ENCODE measurements at places on chromosomes 4 and X.

DNA sequence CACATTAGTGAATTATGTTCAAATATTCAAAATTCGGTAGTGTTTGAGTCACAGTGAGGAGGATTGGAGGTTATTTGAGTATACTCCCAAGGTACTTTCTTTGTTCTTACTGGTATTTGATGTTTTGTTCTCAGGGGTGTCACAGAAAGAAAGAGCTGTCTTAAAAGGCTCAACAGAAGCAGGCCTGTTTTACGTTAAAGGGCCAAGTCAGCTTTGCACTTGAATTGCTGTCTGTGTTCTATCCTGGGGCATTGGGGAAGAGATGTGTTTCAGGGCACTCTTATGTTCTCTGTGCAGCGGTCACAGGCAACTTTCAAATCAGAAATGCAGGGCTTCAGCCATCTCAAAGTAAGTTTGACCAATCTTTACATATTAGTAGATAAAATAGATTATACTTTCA, 1113.1 kb upstream of the LCORL start:
- DNase-seq = no peak

- DNase-seq = peak; percentile 94
Measured at GRCh38 chrX:386768-387575, at the start of gene PPP2R3B. PPP2R3B (minus strand) TSS chrX:386907; CDS start chrX:386691, 216 bp downstream.

DNA sequence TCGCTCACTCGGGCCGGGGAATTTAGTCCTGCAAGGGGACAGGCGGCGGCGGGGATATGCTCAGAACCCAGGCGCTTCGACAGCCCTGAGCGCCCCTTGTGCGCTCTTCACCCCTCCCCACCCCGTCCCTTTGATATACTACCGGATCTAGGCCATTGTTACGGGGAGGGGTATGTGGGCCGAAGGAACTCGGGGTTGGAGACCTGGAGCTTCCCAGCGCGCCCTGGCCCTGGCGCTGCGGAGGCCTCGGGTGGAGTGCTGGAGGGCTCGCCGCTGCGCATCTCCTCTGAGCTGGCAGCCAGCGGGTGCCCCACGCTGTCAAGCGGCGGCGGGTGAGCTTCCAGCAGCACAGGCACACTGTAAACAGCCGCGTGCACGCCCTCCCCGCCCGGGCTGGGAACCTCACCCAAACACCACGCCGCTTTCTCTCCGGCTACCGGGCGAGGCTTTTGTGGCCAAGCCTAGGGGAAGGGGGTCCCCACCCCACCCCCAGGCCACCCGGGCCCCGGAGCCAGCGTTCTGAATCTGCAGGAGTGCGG, 54.5 kb upstream of the BCOR start:
- no peak for DNase-seq

GRCh38 chr4:31548021-31548420, 827.9 kb downstream of the PCDH7 start:
- no peak for DNase-seq

DNA sequence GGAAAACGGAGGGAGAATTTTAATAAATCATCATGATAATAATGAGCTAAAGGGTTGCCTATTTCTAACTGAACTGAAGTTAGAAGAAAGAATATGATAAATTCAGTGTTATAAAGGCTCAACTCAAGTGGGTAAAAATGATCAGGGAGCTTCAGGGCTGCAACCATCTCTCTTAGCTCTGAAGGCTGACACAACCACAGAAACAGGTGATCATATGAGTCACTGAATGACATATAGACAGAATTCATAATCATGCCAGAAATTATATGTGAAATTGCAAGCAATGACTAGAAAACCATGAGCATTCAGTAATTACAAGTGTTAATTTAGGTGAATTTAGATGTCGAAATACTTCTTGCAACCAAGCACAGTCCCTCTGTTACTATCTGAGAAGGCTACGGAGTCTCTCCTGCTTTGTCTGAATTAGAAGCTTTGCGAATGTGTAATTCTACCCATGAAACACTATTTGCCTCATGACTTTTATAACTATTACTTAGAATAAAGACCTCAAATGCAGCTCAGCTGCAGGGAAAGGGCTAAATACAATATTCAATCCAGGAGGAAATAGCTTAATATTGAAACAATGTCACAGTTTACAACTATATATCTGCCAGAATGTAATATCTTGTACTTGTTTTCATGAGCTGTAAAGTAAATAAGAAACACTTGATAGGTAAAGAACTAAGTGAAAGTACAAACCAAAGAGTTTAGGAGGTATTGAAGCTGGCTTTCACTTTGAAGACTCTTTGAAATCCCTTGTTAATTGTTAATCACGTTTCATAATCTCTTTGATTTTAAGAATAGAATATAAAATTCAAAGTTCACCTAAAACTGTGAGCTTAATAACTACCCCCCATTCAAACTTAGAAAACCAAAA, 1972.6 kb downstream of the ARAP2 start:
- DNase-seq = no peak

GRCh38 chr4:76957004-76957738, 7.6 kb downstream of the SEPTIN11 start:
- no peak for DNase-seq

GRCh38 chrX:95791876-95792275, 892.8 kb upstream of the DIAPH2 start:
- DNase-seq = no peak

DNA sequence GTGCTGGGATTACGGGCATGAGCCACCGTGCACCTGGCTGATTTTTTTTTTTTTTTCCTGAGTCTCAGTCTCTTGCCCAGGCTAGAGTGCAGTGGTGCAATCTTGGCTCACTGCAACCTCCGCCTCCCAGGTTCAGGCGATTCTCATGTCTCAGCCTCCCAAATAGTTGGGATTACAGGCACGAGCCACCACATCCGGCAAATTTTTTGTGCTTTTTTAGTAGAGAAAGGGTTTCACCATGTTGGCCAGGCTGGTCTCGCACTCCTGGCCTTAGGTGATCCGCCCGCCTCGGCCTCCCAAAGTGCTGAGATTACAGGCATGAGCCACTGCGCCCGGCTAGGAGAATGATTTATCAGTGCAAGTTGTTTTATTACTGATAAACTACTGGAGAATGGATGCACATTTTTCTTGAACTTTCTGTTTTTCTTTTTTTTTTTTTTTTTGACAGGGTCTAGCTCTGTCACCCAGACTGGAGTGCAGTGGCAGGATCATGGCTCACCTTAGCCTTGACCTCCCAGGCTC, 39.7 kb upstream of the DHRSX start:
- DNase-seq = no peak

DNA sequence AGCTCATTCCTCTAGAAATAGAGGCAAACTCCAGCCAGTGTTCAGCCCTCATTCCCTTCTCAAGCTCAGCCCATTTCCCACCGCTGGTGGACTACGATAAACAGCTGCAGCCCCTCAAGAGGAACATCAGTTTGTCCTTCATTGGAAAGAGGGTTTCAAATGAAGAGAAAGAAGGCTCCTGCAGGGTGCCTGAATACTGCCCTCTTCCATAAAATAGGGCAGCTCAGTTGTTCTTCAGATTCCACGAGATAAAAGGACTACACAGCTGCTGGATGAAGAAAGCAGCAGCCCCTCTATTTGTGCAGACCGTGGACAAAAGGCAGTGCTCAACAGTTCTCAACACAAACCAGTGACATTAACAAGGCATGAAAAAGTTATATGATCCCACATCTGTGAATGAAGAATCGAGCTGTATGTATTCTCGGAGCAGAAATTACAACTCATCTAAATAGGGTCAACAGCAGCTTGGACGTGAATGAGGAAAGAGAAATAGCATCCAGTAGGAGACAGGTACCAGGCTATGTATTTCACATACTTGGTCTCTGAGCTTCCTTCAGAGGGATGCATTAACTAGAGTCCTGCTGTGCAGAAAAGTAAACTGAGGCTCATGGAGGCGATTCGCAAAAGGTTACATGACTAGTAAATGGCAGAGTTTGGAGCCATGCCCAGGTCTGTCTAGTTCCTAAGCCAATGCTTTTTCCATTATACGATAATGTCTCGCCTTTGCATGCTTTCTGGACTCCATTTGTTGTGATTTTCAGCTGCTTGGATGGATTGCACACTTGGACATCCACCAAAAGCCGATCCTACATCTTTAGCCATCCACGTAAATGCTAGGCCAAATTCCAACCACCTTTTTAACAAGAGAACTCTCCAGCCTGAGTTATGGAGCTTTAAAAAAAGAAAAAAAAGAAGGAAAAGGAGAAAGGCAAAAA, 301.2 kb upstream of the PPARGC1A start:
- no peak for DNase-seq

DNA sequence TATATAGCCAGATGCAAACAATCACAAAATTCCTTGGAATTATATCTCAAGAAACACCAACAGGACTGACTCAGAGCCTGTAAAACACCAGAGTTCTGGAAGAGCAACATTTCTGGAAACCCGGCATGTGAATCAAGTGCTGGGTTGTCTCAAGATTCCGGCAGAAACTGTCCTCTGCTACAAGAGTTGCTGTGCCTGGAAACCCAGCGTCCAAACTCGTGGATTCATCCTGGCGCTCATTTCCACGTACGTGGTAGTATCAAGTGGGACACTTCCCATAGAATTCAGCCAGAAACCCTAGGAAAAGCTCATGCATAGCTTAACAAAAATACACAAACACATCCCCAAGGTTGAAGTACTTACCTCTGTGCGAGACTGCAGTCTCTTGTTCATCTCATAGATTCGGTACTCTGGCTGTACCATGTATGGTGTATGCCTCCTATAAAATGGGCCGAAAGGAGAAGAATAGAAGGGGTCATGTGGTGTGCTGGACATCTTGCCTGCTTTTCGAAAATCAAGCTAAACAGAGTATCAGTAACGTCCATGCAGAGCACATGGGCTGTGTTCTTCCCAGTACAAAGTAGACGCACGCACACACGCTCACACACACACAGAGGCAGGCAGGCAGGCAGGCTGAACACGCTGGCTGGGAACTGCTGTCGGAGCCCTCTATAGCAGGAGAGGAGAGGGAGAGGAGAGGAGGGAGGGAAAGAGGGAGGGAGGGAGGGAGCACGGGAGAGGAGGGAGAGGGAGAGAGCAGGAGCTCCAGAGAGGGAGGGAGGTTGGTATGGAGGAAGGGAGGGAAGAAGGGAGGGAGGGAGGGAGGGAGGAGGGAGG, at the start of gene LDB2:
Gene LDB2, minus strand, starts transcription at position 655 of the 837 bp plus-strand sequence.
- DNase-seq = peak; percentile 66

- DNase-seq = no peak
Measured at GRCh38 chr4:75698162-75698962, 25.2 kb upstream of the G3BP2 start.

DNA sequence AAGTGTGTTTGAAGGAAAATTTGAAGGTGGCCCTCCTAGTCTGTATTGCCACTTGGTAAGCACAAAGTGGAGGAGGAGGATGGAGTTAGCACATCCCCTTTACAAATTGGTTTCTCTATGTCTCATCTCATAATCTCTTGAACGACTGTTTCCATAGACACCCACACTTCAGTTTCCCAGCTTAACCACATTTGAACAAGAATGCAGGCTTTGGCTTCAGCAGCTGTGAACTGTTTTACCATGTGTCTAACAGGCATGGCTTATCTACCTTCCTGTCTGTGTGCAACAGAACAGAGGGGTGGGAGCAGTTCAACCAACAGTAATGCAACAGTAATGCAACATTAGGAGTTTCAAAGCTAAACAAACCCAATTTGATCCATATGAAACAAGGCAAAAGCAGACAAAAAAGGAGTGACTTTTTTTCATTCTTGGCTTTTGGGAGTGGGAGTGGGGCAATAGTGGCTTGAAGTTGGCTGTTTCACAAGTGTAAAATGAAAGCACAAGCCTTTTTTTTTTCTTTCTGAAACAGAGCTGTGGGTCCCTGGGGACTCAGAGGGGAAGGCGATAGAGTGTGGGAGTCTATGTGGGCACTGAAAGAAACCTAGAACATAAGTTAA, 108.0 kb downstream of the ITM2A start:
- no peak for DNase-seq

DNA sequence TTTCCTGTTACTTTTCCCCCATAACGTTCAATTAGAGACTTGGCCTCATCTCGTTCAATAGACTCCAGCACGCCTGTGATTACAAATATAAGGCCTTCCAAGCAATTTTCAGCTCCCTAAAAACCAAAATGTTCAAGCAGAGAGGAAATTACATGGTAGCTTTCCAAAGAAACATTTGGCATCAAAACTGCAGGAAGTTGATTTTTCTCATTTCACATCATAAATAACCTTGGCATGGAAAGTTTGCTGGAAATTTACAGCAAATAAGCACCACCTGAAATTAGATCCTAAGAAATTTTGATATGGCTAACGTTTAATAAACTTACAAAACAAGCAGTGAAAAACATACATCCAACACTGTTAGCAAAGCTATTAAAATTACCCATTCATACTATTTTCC, 53.3 kb downstream of the RFC1 start:
- no peak for DNase-seq

GRCh38 chr4:105453550-105454205, 20.2 kb downstream of the PPA2 start:
- DNase-seq = no peak

DNA sequence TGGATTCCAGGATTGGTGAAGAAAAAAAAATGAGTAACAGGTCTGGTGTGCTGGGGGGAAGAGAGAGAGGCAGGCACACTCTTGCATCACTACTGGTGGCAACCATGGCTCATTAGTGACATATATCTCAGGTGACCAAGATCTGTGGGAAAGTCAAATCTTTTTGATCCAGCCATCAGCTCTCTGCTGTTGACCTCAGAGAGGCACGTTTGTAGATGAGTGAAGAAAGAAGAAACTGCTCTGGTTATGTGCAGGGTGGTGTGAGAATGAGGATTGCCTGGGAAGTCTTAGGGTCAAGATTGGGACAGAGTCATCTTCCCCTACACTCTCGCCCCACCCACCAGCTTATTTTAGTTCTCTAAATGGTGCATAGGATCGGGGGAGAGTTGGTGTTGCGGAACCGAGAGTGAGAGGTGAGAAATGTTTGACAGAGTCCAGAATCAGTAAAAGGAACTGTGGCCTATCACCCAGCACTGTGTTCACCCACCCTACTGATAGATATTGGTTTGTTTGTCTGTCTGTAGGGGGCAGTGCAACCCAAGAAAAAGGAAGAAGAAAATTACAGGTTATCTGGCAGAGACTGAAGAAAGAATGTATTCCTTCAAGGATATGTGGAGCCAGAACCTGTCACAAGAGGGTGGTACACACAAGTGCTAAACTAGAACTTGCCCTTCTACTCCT, 21.9 kb downstream of the ARMCX6 start:
- DNase-seq = peak; percentile 33

- DNase-seq = no peak
Measured at GRCh38 chr4:155593793-155594192, 72.9 kb upstream of the GUCY1A1 start.

GRCh38 chr4:53644607-53645006, 53.3 kb upstream of the LNX1 start:
- DNase-seq = no peak

GRCh38 chr4:146273204-146273901, 59.0 kb downstream of the REELD1 start:
- DNase-seq = no peak

DNA sequence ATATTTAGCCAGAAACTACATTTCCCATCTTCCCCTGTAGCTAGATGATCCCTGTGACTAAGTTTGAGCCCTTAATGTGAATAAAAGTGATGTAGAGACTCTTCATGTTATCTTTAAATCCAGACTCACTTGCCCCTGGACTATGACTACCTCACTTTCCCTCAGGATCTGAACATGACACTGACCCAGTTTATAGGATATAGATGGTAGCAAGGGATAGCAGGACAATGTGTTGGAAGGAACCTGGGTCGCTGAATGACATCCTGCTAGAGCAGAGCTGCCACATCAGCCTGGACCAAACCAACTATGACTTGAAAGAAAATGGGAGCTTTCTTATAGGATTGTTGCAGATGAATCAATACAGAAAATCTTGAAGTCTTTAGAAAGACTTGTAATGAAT, 138.2 kb downstream of the PACRGL start:
- DNase-seq = no peak

- DNase-seq = no peak
Measured at GRCh38 chr4:42310358-42310757, 86.9 kb upstream of the SHISA3 start.

GRCh38 chrX:10168226-10168625, 11.5 kb downstream of the CLCN4 start:
- no peak for DNase-seq

All from HFF-Myc (cell line).